Left lobe of liver (tissue), 2 donors: ENCODE measurements at places on chromosomes 11 and 22. TPM values are rescaled to one million over a fixed set of nuclear protein-coding genes. Genes with fewer than 3 reads are reported as not detected.

GRCh38 chr11:65262381-65262680 is 569 bp downstream of the POLA2 start:
- no peak for DNase-seq

GLB1L3 gene
- total RNA-seq: 0.10 TPM

DNA sequence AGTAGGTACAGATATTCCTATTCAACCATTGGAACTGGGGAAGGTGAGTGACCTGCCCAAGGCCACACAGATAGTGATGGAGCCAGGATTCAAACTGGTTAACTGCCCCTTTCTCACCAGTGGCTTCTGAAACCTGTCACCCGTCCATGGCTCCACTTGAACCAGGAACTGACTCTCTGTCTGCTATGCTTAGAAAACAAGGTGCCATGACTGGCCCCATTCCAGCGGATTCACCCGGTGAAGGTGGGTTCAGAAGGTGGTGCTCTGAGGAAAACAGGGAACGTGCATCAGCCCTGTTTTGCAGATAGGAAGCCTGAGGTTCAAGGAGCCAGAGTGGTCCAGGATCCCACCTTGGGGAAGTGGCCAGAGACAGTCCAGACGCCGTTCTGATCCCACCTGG is 2.6 kb upstream of the PATZ1 start:
- no peak for DNase-seq

ARHGEF17 gene
- total RNA-seq: 6.8 TPM

UPK3A gene
- not detected for total RNA-seq

DNA sequence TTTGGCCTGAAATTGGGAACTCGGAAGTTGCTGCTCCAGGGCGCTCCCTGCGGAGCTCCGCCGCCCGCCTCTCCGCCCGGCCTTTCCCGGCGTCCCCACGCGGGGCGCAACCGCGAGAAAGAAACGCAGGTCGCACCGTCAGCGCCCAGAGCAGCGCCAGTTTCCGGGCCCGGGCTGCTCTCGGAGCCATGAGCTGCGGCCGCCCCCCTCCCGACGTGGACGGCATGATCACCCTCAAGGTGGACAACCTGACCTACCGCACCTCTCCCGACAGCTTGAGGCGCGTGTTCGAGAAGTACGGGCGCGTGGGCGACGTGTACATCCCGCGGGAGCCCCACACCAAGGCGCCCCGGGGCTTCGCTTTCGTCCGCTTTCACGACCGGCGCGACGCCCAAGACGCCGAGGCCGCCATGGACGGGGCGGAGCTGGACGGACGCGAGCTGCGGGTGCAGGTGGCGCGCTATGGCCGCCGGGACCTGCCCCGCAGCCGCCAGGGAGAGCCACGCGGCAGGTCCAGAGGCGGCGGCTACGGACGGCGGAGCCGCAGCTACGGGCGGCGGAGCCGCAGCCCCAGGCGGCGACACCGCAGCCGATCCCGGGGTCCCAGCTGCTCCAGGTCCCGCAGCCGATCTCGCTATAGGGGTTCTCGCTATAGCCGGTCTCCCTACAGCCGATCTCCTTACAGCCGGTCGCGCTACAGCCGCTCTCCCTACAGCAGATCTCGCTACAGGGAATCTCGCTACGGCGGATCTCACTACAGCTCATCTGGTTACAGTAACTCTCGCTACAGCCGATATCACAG is 521 bp downstream of the SRSF8 start:
- DNase-seq: peak; percentile 86

DNA sequence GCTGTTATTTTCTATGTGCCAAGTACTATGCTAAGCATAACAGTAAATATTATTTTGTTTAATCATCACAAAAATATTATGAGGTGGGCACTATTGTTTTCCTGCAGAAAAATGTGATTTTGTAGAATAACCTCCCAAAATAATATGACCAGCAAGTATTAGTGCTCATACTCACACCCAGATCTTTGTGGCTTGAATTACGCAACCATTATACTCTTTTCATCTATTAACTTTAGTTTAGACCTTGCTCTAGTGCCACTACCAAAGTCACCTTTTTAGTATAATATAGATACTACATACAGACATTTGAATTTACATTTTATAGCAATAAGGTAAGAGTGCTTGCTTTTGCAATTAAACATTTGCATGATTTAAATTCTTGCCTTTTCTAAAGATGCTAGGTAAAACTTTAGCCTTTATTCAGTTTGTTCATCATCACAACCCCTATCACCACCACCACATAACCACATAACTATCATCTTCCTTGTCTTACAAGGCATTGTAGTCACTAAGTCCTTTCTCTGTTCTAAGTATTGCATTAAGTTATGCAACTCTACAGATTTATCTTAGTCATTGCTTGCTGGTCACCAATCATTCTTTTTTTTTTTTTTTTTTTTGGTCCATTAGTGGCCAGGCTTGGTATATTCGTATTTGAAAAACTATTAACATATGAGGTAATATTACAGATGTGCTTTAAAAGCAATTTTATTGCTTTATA is 68.4 kb downstream of the GAS2 start:
- DNase-seq: no peak

- DNase-seq: no peak
These were observed 9.5 kb upstream of the GGA1 start for GRCh38 chr22:37599153-37599552.

DNA sequence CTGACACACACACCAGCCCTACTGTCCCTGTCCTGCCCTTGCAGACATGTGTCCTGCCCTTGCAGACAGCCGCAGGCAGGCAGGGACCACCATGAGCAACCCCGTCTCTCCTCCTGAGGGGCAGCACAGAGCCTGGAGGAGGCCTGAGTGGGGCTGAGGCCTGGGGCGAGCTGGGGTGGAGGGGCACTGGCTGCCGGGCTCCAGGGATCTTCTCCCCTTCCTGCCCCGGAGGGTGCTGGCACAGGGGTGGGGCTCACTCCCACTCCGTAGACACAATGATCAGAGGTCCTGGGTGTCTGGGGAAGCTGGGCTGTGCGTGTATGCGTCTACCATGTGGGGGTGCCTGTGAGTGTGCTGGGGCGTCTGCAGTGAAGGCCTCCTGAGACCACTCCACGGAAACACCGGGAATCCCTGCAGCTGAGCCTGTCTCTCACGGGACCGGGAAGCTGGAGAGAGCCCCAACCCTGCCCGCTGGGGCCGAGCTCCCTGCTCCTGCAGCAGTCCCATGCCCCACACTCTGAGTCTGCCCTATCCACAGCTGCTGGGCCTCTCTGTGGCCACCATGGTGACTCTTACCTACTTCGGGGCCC is 588 bp downstream of the TSPAN32 start:
- no peak for DNase-seq

DNA sequence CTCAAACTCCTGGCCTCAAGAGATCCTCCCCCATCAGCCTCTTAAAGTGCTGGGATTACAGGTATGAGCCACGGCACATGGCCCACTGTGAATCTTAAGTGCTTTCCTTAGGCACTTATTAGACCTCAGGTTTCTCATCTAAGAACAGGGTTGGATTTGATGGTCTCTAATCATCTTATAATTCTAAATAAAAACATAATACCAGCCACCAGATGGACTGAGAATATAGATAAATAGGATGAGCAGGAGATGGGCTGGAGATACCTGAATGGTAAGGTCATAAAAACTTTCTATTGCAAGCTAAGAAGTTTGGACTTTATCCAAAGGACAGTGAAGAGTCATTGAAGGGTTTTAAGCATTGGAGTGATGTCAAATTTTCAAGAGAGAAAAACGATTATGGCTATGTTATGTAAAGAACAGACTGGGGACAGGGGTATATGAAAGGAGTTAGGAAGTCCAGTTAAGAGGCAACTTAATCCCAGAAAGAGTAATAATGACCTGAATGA is 85.2 kb downstream of the RELT start:
- no peak for DNase-seq

LYVE1 gene
- total RNA-seq: 25.6 TPM

DNA sequence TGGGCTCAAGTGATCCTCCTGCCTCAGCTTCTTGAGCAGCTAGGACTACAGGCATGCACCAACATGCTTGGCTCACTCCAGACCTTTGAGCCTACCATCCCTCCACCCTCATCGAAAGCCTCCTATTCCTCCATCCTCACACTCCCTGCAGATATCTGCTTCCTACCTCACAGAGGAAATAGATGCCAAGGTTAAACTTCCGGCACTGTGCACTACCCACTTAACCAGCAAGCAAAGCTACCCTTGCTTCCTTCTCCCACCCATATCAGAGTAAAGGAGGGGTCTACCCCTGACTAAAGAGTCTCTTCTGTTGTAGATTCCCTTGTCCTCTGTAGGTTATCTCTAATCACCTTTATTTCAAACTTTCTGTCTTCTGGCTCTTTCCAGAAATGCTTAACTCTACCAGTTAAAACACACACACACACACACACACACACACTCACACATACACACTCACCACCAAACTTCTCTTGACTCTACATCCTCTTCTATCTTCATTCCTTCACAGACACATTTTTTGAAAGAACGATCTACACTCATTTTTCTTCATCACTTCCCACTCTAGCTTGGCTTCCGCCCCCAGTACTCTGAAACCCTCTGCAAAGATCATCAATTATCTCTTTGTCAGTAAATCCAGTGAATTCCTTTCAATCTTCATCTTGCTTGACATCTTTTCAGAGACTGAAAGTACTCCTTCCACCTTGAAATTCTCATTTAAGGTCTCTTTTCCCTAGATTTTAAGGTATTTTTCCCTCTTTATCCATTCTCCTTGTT is 10.9 kb upstream of the SIK2 start:
- no peak for DNase-seq

DNA sequence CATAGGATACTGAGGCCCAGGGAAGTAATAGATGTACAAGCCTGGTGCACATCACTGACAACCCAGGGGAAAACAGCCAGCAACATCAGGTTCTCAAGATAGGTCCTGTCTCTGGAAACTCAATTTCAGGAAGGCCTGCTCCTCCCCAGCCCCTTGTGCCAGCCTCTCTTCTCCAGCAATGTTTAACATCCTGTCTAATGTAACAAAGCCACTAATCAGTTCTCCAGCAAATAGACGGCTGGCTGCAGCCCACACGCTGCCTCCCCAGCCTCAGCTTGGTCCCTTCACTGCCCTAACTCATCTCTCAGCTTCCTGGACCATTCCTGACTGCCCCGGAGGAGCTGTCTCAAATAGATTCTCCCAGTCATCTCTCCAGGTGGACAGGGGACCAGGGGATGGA is 37.8 kb downstream of the RPL27A start:
- no peak for DNase-seq

- DNase-seq: no peak
These were observed 42.8 kb upstream of the NUP50 start for GRCh38 chr22:45120931-45121330.

GRCh38 chr11:15493921-15494620 is 379.3 kb downstream of the INSC start:
- peak; percentile 79 for DNase-seq

C11orf87 gene
- not detected for total RNA-seq

- peak; percentile 50 for DNase-seq
These were observed 118.1 kb downstream of the BBOX1 start for GRCh38 chr11:27158456-27159334.

GRCh38 chr11:83945976-83946375 is 659.8 kb upstream of the CCDC90B start:
- DNase-seq: no peak

DNA sequence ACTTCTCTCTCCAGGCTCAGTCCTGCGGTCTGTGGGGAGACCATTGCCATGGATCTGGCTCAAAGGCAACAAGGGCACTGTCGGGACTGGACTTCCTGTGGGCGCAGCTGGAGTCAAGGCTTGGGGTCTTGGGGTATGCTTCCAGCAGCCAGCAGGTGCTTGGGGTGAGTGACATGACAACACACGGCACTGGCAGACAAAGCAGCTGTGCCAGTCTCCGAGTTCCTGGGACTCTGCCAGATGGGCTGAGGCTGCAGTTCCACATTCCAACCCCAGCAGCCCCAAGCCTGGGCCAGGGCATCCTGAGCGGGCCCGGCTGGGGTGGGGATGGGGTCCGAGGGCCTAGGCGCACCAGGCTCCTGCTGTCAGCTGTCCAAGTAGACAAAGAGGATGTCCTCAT is 12.3 kb downstream of the GUCD1 start:
- peak; percentile 88 for DNase-seq
